ENCODE measurements at places on chromosomes 4 and X. TPM values are rescaled to one million over a fixed set of nuclear protein-coding genes. Genes with fewer than 3 reads are reported as not detected.

Gene SYP
- total RNA-seq: 0.18 TPM

Gene SPCS3
- 45.5 TPM for total RNA-seq

Gene FGA
- total RNA-seq: not detected

Gene TRIM61
- 2.5 TPM for total RNA-seq

Gene ATP1B4
- total RNA-seq: not detected

Gene CD40LG
- total RNA-seq: not detected

Gene FGG
- total RNA-seq: not detected

Gene RBM10
- total RNA-seq: 37.9 TPM

Gene ABLIM2
- not detected for total RNA-seq

Gene CT45A3
- not detected for total RNA-seq

Gene AWAT2
- total RNA-seq: under 0.01 TPM

Gene DAPP1
- not detected for total RNA-seq

Gene POU4F2
- not detected for total RNA-seq

Gene MTMR8
- total RNA-seq: 0.27 TPM

Gene USP17L25
- total RNA-seq: not detected

Gene KLHL34
- total RNA-seq: not detected

Gene ATP2B3
- not detected for total RNA-seq

Gene TEX13A
- total RNA-seq: not detected

Gene CYSLTR1
- not detected for total RNA-seq

Gene STPG2
- 0.18 TPM for total RNA-seq

Gene IRAK1
- 80.5 TPM for total RNA-seq

Gene TMPRSS11F
- total RNA-seq: not detected

Gene UGDH
- 194 TPM for total RNA-seq

Gene STEEP1
- 24.0 TPM for total RNA-seq

Gene BMX
- 0.90 TPM for total RNA-seq

Gene RASL11B
- total RNA-seq: not detected

Gene CT45A7
- total RNA-seq: not detected

Gene PPP4R3C
- total RNA-seq: not detected

Gene GAGE1
- not detected for total RNA-seq

Gene KLB
- not detected for total RNA-seq

Gene ZNF185
- 4.7 TPM for total RNA-seq

Gene PNMA5
- not detected for total RNA-seq

Gene NKX3-2
- total RNA-seq: 1.9 TPM

Gene DKK2
- 0.82 TPM for total RNA-seq

Measured in fibroblast of the aortic adventitia (primary cell).